ENCODE measurements at places on chromosomes 5 and 9. TPM values are rescaled to one million over a fixed set of nuclear protein-coding genes. Genes with fewer than 3 reads are reported as not detected.

The CCDC192 gene
- total RNA-seq = 1.2 TPM

The SOX30 gene
- total RNA-seq = 0.52 TPM

The C8G gene
- total RNA-seq = 1.6 TPM

The DIAPH1 gene
- 86.5 TPM for total RNA-seq

The PFN3 gene
- total RNA-seq = not detected

The PLCXD3 gene
- 4.5 TPM for total RNA-seq

The C5orf52 gene
- not detected for total RNA-seq
